Endodermal cell (in vitro differentiated cells): ENCODE measurements at places on chromosomes 2 and 18. TPM values are rescaled to one million over a fixed set of nuclear protein-coding genes. Genes with fewer than 3 reads are reported as not detected.

GRCh38 chr2:240705204-240705791 lies 13.6 kb downstream of the AQP12A start:
- no peak overlapping the region for H3K27ac ChIP-seq
- H3K4me3 ChIP-seq: no peak overlapping the region
- H3K36me3 ChIP-seq: no peaks in the 10 kb centered on the region
- H3K27me3 ChIP-seq: no peaks in the 10 kb centered on the region

DNA sequence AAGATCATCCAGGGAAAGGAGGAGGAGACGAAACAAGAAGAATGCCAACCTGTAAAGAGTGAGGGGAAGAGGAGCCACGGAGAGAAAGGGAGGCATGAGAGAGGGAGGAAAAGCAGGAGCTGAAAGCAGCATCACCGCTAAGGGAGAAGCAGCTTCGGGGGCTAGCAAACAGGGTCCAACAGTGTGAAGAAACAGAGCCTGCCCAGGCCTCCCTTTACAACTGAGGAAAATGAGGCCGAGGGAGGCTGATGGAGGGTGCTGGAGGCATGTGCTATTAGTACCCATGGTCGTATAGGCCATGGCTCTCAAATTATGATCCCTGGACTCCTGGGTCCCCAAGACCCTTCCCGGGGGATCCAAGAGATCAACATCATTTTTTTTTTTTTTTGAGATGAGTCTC lies 50.4 kb upstream of the ASPRV1 start:
- H3K27ac ChIP-seq: no peak overlapping the region
- no peaks in the 10 kb centered on the region for H3K4me1 ChIP-seq
- H3K27me3 ChIP-seq: no peaks in the 10 kb centered on the region
- H3K36me3 ChIP-seq: no peaks in the 10 kb centered on the region
- no peak overlapping the region for H3K4me3 ChIP-seq
- no peak for DNase-seq

DNA sequence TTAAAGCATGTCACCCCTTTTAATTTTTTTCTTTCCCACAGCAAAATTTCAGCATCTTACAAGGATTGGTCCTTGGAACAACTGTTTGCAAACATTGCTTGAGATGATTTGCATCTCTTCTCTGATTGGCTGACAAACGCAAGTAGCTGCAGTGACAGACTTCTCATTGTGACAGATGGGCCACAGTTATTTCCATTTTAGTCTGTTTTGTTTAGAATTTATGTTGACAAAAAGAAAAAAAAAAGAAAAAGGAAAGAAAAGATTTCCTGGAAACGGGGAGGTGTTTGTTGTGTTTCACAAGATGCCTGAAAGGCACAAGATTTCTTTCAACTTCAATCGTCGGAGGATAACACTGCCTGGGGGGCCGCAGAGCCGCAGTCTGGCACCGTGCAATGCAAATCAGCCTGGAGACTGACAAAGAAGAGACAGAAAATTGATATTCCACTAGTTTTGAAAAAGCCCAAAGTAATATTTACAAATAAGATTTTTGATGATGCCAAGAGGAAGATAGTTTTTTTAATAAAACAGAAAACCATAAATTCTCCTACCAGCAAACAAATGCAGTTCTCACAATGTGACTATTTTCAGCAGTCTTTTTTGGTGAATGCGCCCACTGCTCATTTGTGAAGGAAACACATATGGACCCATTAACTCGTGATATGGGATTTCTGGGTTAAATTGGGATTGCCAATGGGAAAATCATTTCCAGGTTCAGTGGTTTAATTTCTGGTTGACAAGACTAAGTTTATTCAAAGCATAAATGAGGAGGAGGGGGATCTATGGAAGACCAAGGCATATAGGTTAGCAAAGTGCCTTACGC lies 296.2 kb upstream of the SMIM21 start:
- no peak overlapping the region for H3K4me3 ChIP-seq
- H3K27ac ChIP-seq: no peak overlapping the region
- no peak for DNase-seq
- no peaks in the 10 kb centered on the region for H3K4me1 ChIP-seq
- H3K27me3 ChIP-seq: no peaks in the 10 kb centered on the region
- no peaks in the 10 kb centered on the region for H3K36me3 ChIP-seq

DNA sequence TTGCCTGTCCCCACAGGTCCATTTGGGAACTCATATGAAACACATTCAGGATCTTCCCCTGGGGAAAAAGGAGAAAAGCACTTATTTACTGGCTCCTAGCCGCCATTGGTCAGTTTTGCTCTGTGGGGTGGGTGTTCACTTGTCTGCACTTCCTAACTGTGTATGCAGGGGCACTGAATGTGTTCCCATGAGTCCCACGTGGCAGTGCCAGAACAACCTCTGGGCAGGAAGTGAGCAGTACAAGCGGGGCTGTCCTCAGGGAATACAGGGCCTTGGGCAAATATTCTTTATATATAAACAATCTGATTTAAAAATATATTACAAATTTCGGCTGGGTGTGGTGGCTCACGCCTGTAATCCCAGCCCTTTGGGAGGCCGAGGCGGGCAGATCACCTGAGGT lies 21.8 kb upstream of the CTIF start:
- H3K4me1 ChIP-seq: no peaks in the 10 kb centered on the region
- DNase-seq: no peak
- H3K27ac ChIP-seq: no peak overlapping the region

DNA sequence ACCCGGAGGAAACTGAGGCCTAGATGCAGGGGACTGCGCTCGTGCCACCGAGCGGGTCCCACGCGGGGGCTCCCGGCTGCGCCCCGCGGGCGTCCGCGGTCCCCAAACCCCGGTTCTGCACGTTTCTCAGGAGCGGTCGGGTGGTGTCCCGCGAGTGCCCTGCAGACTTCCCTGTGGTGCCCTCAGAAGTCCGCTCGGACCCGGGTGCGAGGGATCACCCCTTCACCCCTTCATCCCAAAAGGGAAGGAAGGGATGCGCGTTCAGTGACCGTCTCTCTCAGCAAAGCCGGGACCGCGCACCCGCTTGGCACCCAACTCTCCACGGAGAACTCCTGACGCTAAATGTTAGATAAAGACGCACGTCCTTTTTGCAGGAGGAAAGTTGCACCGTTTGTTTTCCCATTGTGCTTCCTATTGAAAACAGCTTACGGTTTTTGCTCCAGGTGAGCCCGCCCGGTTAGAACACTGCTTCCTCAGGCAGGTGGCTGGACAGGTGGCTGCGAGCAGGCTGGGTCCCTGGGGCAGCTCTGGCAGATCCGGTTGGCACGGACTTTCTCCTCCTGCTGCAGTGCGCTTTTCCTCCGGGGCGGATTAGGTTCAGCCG lies 779 bp downstream of the DGKD start:
- no peaks in the 10 kb centered on the region for H3K4me1 ChIP-seq
- H3K36me3 ChIP-seq: no peaks in the 10 kb centered on the region
- peak; percentile 66 for DNase-seq
- H3K27ac ChIP-seq: no peak overlapping the region

Gene MOGAT1
- total RNA-seq: 0.38 TPM in 1 of 3 replicates, not detected in the others
